Stimulated activated CD8-positive, alpha-beta memory T cell treated with anti-CD3 and anti-CD28 coated beads, Interleukin-4, amount 100 ng/mL, for 24 hours (primary cell): ENCODE measurements at places on chromosomes 3 and 15.

GRCh38 chr15:70068783-70069565, 28.7 kb downstream of the TLE3 start:
- no peak for DNase-seq

DNA sequence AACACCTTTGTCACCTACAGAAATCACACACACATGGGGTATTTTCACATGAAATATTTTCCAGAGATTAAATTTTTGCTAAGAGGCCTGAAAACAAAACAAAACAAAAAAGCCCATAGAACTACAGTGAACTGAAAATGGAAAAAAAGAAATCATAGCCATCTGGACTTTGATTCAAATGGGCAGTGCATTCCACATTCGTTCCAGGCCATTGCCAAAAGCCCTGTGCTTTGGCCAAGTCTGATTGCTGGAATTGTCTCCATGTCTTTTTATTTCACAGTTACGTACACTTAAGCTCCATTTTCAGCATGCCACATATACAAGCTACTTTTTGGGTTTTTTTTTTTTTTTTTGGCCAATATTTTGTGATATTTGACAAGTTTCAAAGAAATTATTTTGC, 47.1 kb downstream of the TFG start:
- DNase-seq: no peak

DNA sequence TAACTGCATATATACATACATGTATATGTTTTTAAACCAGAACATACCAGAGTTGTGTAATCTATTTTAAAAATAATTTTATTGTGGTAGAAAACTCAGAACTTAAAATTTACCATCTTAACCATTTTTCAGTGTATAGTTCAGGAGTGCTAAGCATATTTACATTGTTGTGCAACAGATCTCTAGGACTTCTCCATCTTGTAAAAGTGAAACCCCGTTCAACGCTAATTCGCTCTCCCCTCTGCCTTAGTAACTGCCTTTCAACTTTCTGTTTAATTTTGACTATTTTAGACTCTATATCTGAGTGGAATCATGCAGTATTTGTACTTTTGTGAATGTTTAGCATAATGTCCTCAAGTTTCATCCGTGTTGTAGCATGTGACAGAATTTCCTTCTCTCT, 51.8 kb upstream of the SSR3 start:
- DNase-seq: no peak

- DNase-seq: no peak
These were observed 514.8 kb downstream of the MAGI1 start for GRCh38 chr3:65523878-65524277.

- no peak for DNase-seq
These were observed 253.0 kb downstream of the ARRDC4 start for GRCh38 chr15:98213346-98213979.

DNA sequence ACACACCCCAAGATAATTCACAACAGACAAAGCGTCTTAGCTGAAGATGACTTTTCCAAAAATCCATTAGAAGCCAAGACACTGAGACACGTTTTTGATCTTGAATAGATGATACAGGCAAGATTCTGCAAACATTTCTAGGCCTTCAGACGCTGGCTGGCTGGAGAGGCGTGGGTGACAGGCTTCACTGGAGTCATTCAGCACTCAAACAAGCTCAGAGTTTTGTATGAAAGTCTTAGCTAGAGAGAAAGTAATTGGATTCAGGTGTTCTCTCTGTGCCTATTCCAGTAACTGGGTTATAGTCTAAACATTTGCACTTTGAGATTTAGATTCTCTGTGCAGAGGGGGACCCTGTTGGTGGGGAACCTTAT, 147.7 kb upstream of the BHLHE40 start:
- DNase-seq: no peak

- no peak for DNase-seq
These were observed 448.9 kb upstream of the DPH6 start for GRCh38 chr15:35994876-35995275.

GRCh38 chr15:83115831-83116565, 8.6 kb downstream of the TM6SF1 start:
- DNase-seq: no peak

- DNase-seq: no peak
These were observed 5.8 kb downstream of the HEXA start for GRCh38 chr15:72369964-72370363.

- no peak for DNase-seq
These were observed 132.7 kb downstream of the ATP8B4 start for GRCh38 chr15:49986326-49986725.

DNA sequence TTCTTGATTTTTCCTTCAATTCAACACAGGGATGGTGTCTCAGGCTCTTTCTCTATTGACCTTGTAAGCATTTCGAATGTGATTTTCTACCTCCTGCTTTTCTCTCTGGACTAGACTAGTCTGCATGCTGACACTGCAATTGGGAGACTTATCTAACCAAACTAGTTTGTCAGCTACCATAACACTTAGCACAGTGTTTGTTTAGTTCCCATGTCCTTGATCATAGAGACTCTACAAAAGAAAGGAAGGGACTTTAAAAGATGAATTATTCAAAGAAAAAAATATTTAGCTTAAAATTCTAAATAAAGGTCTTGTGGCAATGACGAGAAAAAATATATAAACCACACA, 407.0 kb downstream of the ERC2 start:
- no peak for DNase-seq

- no peak for DNase-seq
These were observed 114.5 kb downstream of the FOXB1 start for GRCh38 chr15:60118626-60119025.

GRCh38 chr3:197125636-197126035, 96.0 kb upstream of the MELTF start:
- no peak for DNase-seq

DNA sequence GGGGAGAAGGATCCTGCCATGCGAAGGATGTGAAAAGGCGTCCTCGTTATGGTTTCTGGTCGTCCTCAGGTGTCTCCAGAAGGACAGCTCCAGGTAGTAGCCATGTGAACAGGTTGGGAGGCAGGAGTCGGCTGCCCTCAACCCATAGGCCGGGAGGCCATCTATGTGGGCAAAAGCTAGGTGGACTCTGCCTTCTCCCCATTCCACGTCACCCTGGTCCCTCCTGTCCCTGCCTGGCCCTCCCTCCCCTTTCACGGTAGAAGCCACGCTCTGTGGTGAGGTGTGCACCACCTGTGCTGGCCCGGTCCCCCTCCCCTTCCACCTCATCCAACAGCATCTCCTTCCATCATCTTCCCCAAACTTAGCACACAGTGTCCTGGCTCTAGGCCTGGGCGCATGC, 16.3 kb downstream of the ITIH3 start:
- no peak for DNase-seq

DNA sequence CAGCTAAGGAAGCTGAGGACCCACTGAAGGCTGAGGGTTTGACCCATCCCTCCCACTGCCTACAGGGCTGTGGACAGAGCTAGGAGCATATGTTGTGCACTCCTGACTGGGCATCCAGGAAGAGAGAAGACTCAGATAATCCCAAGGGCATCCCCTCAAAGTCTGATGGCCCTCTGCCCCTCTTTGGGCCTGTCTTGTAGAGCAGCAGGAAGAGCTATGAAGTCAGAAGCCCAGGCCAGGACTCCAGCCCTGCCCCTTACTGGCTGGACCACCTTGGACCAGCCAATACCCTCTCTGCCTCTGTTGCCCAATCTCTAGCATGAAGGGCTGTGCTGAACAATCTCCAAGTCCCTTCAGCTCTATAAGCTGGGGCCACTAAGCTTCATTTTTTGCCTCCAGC, 210.8 kb downstream of the RPLP1 start:
- DNase-seq: no peak

DNA sequence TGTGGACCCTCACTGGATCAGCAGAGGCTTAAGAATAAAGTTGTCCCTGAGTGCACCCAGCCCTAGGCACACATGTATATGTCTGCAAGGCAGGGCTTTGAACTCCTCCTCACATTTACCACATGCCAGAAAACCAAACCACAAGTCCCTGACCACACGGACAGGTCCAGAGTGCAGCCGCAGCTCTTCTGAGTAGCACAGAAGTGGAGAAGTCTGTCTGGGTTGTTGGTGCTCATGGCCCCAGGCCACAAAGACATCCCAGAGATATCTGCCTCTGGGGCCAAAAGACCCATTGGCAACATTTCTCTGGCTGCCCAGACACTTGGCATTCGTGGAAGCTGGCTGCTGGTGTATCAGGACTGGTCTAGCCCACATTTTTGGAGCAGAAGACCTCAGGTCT, 17.4 kb downstream of the SUSD5 start:
- no peak for DNase-seq

- DNase-seq: no peak
These were observed 28.9 kb upstream of the LSAMP start for GRCh38 chr3:116474032-116474780.

DNA sequence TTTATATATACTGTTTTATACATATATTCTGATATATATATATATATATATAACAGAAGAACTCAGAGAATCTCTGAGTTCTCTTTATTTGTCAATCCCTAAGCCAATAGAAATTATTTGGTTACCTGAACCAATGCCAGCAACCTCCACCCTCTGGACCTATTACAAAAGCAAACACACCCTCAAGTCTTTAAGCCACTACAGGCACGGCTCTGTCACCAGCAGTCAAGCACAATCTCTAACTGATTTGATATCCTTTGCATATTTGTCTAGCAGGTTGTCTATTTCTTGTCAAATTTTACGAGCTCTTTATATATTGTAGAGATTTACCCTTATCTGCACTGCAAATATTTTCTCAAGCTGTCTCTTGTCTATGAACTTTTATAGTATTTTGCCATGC, 66.6 kb upstream of the TOPAZ1 start:
- no peak for DNase-seq

DNA sequence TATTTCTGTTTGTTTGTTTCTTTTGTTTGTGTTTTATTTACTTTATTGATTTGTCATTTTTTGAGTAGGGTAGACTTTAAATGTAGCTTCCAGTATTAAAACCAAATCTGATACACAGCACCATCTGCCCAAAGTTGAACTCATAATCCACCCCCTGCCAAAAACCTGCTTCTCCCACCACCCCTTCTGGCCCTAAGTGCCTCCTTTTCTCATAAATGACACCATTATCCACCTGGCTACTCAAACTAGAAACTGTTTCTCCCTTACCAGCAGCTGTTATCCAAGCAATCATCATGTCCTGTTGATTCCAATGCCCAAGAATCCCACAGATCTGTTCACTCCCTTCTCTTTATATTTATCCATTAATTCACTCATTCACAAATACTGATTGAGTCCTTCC, 21.8 kb upstream of the PTX3 start:
- no peak for DNase-seq

- no peak for DNase-seq
These were observed 34.0 kb downstream of the SCG5 start for GRCh38 chr15:32675466-32675865.

DNA sequence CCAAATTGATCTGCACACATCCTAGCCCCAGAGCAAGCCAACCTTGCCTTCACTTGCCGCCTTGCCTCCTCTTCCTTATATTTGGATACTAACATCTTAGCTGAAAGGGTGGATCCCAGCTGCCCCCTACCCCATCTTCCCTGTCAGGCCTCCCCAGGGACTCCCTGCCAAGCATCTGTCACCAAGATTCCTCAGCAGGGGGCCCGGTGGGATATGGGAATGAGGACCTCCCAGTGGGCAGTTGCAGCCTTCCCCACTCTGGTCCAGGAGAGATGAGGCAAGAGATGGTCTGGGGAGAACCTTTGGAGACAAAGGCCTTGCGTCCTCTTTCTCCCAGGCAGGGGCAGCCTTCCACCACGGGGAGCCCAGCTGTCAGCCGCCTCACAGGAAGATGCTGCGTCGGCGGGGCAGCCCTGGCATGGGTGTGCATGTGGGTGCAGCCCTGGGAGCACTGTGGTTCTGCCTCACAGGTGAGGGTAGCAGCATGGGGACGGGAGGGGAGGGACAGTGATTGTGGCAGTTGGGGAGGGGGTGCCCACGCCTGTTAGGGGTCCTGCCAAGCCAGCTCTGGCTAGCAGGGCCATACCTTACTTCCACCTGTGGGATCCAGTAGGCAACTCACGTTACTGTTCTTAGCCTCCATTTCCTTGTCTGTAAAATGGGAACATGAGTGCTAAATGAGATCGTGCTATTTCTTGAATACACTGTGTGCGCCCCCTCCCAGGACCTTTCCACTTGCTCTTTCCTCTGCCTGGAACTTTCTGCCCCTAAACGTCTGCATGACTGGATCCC, 15.3 kb downstream of the CD276 start:
- no peak for DNase-seq

DNA sequence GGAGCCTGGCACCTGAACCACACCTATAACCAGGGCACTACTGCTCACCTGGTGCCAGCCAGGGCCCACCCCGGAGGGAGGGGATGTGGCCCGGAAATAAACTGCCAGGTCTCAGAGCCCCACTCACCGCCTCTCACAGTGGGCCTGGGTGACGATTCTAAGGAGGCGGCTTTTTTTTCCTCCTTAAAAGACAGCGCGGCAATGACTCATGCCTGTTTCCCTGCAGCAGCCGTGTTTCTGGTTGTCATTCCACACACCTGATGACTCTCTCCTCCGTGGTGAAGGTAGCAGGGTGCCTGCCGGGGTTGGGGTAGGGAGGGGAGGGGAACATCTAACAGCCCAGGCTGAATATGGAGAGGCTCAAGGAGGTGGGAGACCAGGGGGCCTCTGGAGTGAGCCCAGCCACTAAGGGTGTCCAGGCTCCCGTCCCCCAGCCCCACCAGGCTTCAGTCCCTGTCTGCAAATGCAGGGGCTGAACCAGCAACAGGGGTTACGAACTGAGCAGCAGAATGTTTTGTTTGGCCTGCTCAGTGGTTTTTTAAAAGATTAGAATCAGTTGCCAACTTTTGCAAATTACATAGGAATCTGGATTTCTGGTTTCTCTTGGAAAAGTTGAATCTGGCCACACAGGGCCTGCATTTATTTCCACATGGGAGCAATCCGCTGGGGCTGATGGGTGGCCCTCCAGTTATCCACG, 127.3 kb upstream of the LINGO1 start:
- DNase-seq: no peak

DNA sequence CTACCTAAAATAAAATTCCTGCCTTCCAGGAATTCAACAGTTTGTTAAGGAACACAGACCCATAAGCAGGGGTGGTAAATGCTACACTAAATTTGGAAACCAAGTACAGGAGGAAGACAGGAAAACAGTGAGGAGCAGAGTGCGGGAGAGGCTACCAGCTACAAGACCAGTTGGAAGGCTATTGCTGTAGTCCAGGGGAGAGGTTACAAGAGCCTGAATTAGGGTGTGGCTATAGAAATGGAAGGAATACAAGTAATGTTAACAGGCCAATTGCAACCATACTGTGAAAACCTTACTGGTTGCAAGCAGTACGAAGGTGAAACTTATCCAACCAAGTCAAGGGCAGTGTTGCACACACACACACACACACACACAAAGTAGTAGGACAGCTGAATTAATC, 880 bp upstream of the ARMC8 start:
- DNase-seq: no peak

DNA sequence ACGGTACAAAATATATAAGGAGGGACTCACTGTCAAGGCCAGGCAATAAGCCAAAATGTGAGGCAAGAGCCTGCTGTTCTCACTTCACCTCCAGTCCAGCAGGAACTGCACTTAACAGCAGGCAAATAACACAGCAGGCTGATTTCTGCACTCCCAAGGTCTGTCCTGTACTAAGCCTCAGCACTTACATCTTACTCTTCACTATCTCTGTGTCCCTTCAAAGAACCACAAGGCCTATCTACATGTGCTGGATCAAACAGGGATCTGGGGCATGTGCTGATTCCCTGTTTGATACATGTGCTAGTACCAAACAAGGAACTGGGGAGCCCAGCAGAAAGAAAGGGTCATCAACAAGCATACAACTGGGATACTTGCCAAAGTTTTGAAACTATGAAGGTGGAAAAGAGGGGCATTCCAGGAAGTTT, 22.2 kb downstream of the UACA start:
- no peak for DNase-seq
